ENCODE measurements at places on chromosomes 16 and 17.

- DNase-seq = no peak
Measured at GRCh38 chr17:15999974-16000827, 577 bp downstream of the TTC19 start.

DNA sequence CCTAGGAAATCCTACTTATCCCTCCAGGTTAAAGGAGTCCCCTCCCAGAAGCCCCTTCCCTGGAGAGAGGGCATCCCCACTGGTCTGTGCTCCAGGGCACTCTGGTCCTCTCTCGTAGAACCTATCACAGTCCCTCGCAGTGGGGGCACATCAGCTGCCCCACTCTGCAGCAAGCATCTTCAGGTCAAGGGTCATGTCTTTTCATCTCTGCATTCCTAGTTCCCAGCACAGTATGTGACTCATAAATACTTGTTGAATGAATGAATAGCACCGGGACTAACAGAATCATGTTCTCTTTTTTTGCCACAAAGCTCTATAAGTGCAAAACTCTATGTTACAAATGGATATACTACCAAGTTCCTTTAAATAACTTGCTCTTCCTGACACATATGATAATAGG is 36.0 kb downstream of the RNF157 start:
- no peak for DNase-seq

DNA sequence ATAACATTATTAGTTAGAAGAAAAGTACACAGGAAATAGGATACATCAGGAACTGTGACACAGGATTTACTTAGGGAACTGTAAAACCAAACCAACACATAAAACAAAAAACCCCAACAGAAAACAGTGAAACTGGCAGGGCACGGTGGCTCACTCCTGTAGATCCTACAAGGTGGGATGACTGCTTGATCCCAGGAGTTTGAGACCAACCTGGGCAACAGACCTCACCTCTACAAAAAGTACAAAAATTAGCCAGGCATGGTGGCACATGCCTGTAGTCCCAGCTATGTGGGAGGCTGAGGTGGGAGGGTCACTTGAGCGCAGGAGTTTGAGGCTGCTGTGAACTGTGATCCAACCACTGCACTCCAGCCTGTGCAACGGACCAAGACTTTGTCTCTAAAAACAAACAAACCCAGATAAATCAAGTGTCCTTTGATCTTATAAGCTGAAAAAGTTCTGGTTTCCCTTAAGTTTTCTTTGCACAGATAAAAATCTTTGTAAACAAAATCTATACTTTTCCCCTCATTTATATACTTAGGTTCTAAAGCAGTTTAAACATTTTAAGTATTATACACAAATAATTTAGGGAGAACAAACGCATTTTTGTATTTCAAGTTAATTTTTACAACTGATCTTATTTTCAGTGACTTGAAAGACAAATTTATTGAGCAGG is 111.5 kb upstream of the TOB1 start:
- DNase-seq = no peak

GRCh38 chr16:88914750-88915368 is 48.4 kb upstream of the PABPN1L start:
- no peak for DNase-seq

GRCh38 chr17:59561042-59561441 is 4.4 kb upstream of the DHX40 start:
- no peak for DNase-seq

- DNase-seq = no peak
Measured at GRCh38 chr16:73054498-73054812, 6.5 kb upstream of the ZFHX3 start.

DNA sequence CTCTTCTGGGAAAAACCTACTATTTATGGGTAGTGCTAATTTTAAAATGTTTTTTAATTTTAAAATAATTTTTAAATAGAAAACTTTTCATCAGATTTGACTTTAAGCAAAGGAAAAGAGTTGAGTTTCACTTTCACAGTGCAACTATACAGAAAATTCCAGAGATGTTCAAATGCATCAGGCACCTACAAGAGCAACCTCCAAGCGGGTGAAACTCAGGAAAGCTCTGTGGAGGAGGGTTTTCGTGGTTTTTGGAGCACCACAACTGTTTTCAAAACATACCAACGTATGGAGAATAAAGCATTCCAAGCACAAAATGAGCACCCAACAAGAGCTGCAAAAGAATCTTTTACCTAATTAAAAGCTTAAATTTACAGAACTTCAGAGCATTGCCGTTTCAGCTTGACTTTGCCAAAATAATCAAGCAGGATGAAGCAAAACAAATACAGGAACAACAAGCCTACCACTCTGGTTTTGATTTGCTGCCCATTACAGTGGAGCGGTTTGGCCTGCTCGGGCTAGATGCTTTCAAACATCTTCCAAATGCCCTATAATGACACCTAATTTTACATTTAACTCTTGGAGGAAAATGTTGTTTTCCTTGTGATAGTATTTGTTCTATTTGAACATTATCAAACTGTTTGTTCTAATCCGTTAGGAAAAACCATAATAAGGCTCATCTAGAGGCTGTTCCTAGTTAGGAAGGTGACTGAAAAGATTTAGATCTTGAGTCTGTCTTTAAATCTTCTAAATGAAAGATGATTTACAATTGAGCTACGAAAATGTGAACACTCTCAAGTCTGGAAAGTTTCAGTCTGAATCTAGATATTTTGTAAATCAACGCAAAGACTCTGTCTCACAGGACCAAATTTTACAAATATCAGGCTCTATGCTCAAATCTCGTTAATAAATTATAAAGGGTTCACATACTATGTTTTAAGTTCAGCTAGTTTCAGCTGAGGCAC is 34.5 kb downstream of the NACA2 start:
- DNase-seq = no peak

DNA sequence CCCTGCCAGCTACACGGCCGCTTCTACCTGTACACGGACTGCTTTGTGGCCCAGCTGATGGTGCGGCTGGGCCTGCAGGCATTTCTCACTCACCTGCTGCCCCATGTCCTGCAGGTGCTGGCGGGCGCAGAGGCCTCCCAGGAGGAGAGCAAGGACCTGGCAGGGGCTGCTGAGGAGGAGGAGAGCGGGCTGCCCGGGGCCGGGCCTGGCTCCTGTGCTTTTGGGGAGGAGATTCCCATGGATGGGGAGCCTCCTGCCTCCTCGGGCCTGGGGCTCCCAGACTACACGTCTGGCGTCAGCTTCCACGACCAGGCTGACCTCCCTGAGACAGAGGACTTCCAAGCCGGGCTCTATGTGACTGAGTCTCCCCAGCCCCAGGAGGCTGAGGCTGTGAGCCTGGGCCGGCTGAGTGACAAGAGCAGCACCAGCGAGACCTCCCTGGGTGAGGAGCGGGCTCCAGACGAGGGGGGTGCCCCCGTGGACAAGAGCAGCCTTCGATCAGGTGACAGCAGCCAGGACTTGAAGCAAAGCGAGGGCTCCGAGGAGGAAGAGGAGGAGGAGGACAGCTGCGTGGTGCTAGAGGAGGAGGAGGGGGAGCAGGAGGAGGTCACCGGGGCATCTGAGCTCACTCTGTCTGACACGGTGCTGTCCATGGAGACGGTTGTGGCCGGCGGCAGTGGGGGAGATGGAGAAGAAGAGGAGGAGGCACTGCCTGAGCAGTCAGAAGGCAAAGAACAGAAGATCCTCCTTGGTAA is 3.5 kb downstream of the WDR81 start:
- DNase-seq = no peak

GRCh38 chr17:77675816-77676215 is 282.7 kb upstream of the TNRC6C start:
- no peak for DNase-seq

DNA sequence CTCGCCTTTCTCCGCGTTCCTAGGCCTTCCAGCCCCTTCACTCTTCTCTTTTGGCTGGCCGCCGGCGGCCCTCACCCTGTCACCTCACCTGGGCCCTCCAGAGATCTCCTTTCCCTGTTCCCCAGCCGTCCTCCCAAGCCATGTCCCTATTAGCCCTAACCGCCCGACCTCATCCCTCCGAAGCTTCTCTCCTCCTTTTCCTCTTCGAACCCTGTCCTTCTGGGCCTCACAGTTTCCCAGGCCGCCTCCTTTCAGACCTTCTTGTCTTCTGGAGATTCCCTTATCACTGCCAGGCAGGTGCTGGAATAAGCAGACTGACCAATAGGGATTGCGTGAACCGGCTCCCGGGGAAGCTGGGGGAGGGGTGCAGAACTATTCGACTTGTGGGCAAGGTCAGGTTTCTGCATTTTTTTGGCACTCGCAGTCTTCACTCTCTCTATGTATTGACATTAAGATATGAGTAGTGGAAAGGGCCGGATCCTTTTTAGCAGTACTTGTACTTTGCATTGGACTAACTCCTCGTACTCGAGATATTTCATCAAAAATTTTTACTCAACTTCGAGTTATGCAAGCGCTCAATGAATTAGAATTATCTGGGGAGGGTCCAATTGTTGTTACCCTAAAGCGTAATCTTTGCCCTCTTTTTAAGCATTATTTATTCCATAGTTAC is 690 bp downstream of the RHOT1 start:
- DNase-seq = peak; percentile 46

GRCh38 chr16:50198802-50199403 is 45.8 kb downstream of the TENT4B start:
- no peak for DNase-seq

GRCh38 chr17:17813055-17813724 is 23.6 kb downstream of the SREBF1 start:
- DNase-seq = no peak

GRCh38 chr17:16875662-16876061 is 96.3 kb downstream of the TNFRSF13B start:
- no peak for DNase-seq

DNA sequence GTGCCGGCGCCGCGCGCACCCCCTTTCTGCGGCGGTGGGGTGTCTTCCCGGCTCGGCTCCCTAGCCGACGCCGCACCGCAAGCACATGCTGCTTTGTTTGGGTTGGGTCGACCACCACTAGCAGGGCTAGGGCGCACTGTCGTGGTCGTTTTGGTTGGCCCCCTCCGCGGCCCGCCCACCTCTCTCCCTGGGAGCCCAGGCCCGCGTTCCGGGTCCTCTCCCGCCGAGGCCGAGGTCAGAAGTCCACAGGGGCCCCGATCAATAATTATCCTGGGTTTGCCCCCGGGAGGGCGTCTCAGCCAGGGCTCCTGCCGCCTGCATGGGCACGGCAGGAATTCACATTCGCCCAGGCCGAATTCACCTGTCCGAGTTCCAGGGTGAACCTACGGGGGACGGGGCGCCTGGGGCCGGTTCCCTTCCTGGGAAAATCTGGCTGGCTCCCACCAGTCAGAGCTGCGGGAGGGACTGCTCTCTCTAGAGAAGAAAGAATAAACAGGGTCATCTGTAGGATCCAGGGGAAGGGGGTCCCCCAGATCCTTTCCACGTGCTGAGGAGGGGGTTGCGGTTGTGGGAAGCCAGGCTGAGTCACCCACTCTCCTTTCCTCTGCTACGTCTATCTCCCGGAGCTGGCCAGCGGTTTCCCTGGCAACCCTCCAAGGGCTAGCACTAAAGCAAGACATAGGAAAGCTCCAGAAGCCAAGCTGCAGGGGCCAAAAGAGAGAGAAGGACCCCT is 584 bp upstream of the STAT5B start:
- DNase-seq = no peak

DNA sequence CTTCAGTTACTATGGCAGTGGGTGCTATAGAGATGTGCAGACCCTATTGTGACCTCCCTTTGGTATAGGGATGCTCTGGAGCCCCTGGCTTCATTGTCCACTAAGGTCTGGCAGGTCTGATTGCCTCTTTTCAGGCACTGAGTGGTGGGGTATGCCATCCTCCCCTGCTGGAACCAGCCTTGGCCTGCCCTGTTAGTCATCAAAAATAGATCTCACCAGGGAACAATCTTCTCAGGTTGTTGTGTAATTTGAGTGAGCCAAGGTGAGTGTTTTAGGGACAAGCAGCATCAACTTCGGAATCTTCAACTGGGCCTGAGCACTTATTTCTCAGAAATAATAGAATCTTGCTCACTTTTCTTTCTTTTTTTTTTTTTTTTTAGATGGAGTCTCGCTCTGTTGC is 19.6 kb downstream of the HMOX2 start:
- no peak for DNase-seq

GRCh38 chr17:67353929-67354574 is 12.3 kb downstream of the PSMD12 start:
- DNase-seq = no peak

DNA sequence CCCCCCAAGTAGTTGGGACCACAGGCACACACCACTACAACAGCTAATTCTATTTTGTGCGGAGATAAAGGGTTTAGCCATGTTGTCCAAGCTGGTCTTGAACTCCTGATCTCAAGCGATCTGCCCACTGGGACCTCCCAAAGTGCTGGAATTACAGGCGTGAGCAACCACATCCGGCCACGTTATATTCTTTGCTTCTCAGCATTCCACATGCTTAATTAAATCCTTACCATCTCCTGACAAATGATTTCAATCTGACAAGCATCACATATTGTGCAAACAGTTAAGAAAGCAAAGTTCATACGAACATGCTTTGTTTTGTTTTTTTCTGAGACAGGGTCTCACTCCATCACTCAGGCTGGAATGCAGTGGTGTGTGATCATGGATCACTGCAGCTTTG is 18.2 kb downstream of the HIGD1B start:
- DNase-seq = no peak

DNA sequence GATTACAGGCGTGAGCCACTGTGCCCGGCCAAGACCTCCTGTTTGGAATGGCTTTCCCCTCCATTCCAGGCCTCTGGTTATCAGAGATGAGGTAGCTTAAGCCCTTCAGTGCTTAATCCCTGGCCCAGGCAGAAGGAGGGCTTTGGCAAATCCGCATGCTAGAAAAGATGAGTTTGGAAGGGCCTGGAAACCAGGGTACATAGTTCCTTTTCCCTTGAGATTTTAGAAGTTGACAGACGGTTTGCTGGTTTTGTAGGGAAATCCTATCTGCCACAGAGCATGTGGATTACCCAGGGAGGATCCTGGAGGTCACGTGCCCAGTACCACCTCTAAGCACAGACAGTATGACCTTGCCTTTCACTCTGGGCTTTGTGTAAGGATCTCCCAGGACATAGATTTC is 114.7 kb upstream of the CACNG3 start:
- no peak for DNase-seq

DNA sequence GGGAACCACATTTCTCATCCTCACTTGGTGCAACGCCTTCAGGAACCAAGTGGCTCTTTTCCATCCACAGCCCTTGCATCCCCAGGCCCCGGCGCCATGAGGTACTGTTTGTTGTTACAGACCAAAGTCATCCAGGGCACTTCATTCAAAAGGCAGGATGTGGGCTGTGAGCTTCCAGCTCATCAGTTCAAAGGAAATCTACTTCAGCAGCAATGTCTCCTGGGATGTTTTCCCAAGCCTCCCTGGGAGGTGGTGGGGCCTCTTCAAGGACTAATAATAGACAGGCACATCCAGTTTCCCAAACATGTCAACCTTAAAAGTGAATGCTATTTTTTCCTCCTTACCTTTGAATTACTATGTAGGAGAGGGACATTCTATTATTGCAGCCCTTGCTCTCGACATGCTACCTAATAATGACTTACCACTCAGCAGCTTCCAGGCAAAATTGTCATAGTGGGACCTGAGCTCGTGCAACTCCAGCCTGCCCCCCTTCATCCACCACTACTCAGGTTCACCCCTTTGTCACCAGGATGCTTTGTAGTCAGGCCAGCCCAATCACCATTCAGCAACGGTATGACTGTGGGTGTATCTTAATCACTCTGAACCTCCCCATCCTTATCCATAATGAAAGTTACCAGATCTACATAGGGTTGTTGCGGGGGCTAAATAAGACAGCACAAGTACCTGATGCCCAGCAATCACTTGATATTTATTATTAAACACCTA is 1.7 kb upstream of the PRKCB start:
- no peak for DNase-seq

- DNase-seq = peak; percentile 24
Measured at GRCh38 chr17:57004944-57005579, 27.1 kb downstream of the SCPEP1 start.

Data from cerebellum (tissue), 4 donors.